ENCODE measurements at places on chromosomes 16 and 17.

DNA sequence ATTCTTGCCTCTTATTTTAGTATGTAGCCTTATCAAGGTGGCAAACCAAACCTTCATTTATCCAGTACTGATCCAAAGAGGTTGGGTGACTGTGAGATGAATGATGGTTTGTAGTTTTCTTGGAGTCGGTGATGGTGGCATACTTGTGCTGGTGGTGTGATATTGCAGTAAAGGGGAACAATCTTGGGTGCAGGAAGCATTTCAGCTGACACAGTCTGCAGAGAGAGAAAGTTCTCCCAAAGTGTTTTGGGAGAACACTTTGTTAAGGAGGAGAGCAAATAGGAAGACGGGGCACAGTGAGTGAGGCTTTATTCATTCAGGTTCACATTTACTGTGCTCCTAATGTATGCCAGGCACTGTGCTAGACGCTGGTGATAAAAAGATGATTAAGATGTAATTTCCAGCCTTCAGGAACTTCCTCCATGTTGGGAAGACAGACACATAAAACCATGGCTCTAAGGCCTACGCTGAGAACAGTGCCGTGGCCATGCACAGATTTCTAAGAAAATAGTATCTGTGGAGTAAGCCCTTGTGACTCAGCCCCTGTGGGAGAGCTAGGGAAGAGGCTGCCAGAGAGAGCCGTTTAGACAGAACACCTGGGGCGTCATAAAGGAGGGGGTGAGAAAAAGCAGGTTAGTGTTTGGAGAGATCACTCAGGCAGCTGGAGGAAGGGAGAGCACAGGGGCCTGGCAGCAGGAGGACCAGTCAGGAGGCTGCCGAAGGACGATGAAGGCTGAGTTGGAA lies 13.8 kb downstream of the HEATR3 start:
- DNase-seq = no peak

DNA sequence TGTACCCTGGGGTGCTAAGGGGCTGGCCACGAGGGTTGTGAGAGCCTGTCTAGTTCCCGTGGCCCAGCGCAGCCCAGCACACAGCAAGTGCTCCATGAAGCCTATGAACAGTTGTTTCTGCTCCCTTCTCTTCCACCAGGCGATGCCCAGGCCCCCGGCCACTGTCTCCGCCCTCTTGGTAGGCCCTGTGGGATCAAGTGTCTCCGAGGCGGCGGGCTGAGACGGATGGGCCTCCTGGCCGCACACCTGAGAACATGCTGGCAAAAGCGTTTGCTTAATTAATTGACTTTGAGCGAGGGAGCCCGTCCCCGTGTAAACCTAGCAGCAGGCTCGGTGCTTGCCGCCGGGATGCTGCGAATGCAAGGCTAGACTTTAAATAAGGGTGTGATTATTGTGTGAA lies 129.7 kb upstream of the GSE1 start:
- DNase-seq = no peak

DNA sequence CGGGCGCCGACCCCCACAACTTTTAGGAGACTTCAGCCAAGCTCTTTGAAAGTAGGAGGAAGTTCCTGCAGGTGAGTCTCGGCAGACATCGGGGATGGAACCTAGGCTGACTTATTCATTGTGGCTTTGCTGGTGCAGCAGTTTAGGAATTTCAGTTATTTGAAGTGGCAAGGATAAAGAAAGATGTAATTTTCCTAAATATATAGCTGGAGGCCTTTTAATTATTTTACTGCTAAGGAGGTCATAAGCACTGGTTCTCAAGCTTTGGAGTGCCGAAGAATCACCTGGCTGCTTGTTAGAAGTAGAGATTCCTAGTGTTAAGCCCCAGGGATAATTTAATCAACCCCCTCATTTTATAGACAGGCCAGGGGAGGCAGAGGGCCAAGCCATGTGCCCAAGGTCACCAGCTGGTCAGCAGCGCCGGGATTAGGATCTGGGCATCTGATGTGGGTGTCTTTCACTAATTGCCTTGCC lies 28.9 kb upstream of the BCAR1 start:
- DNase-seq = no peak

DNA sequence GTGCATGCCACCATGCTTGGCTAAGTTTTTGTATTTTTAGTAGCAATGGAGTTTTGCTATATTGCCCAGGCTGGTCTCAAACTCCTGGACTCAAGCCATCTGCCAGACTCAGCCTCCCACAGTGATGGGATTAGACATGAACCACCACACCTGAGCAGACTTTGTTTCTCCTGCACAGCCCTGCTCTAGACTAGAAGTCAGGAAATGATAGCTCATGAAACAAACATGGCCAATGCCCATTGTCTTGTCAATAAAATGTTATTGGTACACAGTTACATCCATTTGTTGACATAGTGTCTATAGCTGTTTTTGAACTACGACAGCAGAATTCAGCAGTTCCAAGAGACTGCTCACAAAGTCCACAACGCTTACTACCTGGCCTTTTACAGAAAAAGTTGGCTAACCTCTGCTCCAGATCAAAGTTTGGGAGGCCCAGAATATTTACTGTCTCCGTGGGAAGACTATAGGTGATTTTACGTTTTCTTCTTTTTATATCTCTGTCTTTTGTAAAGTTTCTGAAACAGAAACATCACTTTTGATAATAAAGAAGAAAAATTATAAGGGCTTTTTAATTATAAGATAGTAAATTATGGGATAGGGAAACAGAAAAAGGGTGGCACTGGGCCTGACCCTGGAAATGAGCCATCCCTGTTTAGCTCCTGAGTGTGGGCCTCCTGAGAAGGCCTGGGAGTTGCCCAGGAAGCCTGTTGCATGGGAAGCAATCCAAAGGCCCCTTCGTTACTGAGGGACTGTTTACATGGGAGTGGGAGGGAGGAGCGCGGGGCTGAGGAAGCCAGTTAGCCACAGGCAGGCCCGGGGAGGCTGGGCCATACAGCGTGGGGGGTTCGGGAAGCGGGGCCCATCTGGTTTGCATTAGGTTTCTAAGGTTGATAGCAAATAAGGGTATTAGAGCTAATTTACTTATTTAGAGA lies 201.5 kb downstream of the IRF8 start:
- no peak for DNase-seq

GRCh38 chr16:86664522-86665318 lies 86.4 kb downstream of the FOXL1 start:
- peak; percentile 96 for DNase-seq

- DNase-seq = no peak
Measured at GRCh38 chr17:70084476-70084875, 9.5 kb downstream of the KCNJ16 start.

- DNase-seq = peak; percentile 36
Measured at GRCh38 chr16:49855280-49855821, 561 bp downstream of the ZNF423 start.

DNA sequence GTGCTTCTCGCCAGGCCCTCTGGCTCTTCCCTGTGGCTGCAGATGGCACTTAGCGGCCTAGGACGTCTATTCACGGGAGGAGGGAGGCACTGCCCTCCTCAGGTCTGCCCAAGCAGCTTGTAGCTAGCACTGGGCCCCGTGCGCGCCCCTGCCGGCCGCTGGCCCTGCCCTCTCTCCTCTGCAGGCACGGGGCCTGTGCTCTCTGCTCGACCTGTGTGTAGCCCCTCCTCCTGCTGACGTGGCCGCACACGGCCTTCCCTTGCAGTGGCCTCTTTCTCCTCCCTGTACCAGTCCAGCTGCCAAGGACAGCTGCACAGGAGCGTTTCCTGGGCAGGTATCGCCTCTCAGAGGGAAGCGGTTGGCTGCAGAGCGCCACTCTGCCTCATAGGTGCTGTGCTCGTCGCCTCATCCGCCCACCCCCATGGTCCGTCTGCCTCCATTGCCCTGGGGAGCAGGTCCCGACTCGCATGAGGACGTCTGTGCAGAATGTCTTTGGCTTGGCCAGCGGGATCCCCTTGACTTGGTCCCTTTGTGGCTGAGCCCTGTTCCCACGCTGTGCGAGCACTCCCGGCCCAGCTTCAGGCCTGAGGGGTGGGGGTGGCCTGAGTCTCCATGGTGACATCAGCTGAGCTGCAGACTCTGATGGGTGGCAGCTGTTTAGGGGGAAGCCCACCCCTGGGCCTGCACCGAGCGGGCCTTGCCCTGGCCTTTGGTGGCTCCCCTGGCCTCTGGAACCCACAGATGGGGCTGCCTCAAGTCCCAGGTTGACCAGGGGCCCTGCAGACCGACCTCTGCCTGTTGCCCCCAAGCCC lies 34.6 kb downstream of the TSC2 start:
- DNase-seq = no peak

DNA sequence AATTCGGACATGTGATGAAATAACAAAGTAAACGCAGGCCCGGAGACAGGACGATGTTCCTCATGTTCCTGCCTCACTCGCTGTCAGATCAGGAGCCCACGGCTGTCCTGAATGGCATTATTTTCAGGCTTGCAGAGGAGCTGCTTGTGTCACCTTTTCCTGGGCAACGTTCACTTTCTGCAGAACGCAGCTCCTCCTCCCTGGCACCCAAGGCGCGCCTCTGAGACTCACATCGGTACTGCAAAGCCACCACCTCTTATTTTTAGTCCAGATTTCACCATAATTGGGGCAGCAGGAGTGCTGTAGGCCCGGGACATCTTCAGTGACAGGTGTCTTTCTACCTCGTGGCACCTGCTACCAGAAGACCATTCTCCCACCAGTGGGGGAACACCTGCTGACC lies 8.0 kb upstream of the C16orf96 start:
- DNase-seq = no peak

- DNase-seq = no peak
Measured at GRCh38 chr17:17815436-17816200, 21.2 kb downstream of the SREBF1 start.

DNA sequence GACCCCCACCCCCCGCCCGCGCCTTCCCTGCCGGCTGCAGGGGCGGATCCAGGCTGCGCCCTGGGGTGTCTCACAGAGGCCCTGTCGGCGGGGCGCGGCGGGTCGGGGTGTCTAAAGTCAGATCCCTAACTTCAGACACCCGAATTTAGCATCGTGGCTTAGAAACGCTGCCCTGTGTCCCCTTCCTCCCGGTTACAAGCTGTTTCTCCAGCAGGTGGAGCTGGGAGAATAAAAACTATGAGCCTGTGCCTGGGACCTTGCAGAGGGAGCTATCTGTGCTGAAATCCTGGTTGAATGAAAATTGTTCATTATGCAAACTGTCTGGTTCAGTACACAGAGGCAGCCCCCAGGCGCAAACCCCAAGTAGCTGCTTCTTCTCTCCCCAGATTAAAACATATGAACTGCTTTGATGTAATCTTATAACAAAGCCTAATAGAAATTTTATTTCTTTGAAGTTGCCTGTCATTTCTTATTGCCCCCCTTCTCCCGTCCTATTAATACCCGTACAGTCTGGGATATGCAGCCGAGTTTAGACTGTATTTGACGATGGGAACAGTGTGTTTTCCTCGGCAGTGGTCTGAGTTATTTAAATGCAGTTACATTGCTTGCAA lies 79.0 kb downstream of the RPA1 start:
- DNase-seq = peak; percentile 31

DNA sequence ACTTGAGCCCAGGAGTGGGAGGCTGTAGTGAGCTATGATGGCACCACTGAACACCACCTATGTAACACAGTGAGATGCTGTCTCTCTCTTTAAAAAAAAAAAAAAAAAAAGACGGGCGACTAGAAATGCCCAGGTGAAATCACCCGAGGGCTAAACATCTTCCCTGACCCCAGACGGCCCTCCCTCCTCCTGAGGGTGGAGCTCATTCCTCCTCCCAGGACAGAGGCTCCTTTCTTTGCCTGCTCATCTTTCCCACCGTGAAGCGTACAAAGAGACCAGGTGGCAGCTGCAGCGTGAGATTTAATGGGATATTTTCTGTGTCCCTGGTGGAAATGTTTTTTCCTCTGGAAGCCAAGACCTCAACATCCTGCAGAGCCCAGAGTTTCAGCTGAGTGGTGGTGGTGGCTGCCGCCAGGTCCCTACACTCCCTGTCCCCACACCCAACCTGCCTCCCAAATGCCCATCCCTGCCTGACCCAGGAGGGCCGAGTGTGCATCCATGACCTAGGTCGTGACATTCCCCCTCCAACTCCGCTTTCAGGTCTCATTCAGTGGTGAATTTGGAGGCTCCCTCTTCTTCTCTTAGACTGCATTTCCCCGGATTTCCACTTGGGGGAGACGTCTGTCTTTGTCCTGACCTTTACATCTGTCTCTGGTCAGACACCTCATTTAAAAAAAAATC lies 14.4 kb upstream of the GPRC5B start:
- no peak for DNase-seq

- no peak for DNase-seq
Measured at GRCh38 chr17:5973410-5973809, 96.8 kb upstream of the WSCD1 start.

GRCh38 chr16:85193876-85194275 lies 81.6 kb upstream of the CIBAR2 start:
- no peak for DNase-seq

DNA sequence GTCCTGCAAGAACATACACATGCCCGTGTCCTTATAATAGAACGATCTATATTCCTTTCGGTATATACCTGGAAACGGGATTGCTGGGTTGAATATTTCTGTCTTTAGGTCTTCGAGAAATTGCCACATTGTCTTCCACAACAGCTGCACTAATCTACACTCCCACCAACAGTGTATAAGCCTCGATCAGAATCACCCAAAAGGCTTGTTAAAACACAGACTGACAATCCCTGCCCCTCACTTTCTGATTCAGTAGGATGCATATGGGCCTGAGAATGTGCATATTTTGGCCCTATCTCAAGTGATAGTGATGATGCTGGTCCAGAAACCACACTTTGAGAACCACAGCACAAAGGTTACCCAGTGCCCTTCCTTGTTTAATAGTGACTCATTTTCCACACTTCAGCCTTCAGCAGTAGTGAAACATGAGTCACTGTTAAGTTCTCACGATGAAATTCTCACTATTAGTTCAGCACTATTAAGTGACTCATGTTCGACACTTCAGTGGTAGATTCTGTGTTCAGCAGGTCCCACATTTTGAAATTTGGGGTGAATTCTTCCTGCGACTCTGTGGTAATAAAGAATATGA lies 215.6 kb downstream of the GRIN2A start:
- DNase-seq = no peak

- DNase-seq = no peak
Measured at GRCh38 chr16:15881794-15882379, 6.5 kb downstream of the CEP20 start.

GRCh38 chr17:3969963-3970362 lies 5.7 kb upstream of the ATP2A3 start:
- DNase-seq = no peak

- no peak for DNase-seq
Measured at GRCh38 chr17:31068291-31068690, 26.5 kb upstream of the NF1 start.

- no peak for DNase-seq
Measured at GRCh38 chr17:29179232-29180033, 765 bp downstream of the MYO18A start.

GRCh38 chr17:4913994-4914393 lies 11.1 kb upstream of the CHRNE start:
- no peak for DNase-seq

- DNase-seq = no peak
Measured at GRCh38 chr17:10116753-10117420, 81.5 kb downstream of the GAS7 start.

GRCh38 chr17:79673517-79673916 lies 57.2 kb upstream of the ENPP7 start:
- DNase-seq = no peak

GRCh38 chr17:78817123-78817522 lies 23.5 kb downstream of the USP36 start:
- no peak for DNase-seq
